ENCODE measurements at places on chromosomes 11 and 22.

- peak; percentile 72 for DNase-seq
Observed at GRCh38 chr11:68441466-68442230, 18.9 kb upstream of the PPP6R3 start.

GRCh38 chr22:47129902-47130635 is 367.6 kb downstream of the TBC1D22A start:
- DNase-seq: no peak

DNA sequence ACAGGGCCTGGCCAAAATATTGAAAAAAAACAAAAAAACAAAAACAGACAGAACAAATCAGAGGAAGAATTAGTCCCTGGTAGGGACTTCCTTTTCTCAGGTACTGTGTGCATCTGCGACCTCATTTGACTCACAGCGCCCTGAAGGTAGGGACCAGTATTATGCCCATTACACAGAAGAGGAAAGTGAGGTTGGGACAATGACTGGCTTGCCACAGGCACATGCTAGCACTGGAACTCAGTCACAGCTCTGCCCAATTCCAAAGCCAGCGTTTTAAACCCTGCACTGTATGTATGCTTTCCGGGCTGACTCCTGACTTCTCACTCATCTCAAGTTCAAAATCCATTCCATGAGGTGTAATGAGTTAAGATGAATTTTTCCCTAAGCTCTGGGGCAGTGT is 3.3 kb downstream of the SEC14L4 start:
- DNase-seq: no peak

- no peak for DNase-seq
Observed at GRCh38 chr22:26461188-26461810, 22.3 kb downstream of the HPS4 start.

GRCh38 chr11:64095273-64095817 is 59.6 kb downstream of the FLRT1 start:
- no peak for DNase-seq

- DNase-seq: no peak
Observed at GRCh38 chr11:36333897-36334296, 37.8 kb downstream of the PRR5L start.
